Activated T-cell treated with anti-CD3 and anti-CD28 coated beads, Interleukin-2, amount 50 U/mL, for 24 hours (primary cell): ENCODE measurements at places on chromosomes 7 and 10.

DNA sequence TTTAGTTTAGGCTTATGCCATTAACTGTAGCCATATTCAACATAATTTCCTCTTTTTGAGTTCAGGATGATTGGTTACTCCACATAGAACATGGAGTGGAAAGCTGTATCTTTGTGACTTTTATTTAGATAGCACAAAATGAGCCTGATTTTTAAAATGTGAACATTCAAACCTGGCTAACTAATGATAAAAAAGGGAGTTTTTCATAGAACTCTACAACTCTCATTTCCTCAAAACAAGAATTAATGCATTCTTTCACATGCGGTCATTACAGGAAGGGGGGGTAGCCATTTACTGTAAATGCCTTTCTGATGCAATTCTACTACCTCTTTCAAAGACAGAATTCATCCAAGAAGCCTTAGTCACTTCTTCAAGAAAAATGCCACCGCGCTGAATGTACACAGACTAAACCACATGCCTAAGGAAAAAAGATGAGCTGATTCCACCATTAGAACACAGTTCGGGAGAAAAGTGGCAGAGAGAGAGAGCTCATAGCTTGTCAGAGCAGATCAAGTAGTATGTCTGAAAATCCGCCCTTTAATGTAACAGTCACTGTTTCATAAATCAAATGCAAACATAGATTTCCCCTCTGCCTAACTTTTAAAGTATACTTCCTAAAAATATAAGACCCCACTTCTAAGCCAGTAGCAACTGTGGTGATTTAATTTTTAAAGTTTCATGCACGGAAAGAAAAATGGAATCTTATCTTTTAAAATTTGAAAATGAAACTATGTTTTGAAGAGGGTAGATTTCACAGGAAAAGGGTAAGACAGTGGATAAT, 226.4 kb upstream of the KLF14 start:
- no peak for DNase-seq

DNA sequence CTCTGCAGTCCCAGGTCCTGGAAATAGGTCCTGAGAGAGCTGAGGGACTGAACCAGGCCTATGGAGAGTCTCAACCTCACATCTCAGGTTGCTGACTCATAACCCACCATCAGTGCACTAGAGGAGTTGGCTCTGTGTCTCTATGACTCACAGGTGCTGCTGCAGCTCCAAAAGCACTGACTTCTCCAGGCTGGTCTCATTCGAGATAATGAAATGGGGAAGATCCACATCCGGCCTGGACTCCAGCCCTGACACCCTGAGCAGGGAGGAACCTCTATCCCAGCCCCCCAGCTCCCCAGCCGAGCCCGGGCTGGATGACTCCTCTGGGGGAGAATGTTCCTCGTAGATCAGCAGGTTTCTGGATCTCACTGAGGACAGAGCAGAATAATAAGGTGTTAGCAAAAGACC, 35.5 kb upstream of the DGKI start:
- no peak for DNase-seq

GRCh38 chr7:84452618-84453017, 258.0 kb upstream of the SEMA3A start:
- no peak for DNase-seq

GRCh38 chr7:81007051-81007450, 88.2 kb upstream of the SEMA3C start:
- DNase-seq = no peak

DNA sequence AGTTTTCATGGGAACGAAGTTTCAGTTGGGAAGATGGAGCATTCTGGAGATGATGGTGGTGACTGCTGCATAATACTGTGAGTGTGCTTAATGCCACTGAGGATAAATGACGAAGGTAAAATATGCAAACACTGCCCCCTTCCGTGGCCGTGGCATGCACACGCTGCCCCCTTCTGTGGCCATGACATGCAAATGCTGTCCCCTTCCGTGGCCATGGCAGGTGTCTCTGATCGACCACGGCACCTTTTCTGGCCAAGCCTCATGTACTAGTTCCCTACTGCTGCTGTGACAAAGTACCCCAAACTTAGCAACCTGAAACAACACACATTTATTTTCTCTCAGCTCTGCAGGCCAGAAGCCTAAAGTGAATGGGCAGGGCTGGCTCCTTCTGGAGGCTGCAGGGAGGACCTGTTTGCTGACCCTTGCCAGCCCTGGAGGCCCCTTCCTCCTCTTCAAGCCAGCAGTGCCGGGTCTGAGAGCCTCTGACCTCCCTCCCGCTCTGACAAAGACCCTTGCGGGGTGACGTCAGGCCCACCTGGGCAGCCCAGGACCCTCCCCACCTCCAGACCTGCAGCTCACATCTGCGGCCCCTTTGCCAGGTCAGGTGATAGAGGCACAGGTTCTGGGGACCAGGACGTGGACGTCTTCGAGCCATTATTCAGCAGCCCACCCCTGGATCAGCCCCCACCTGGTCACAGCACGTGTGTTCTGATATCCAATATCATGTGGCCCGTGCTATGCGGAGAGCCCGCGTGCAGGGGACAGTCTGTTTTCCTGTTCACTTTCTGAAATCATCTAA, 82.0 kb downstream of the MICALL2 start:
- DNase-seq = no peak
